ENCODE measurements at places on chromosomes 7 and 10. TPM values are rescaled to one million over a fixed set of nuclear protein-coding genes. Genes with fewer than 3 reads are reported as not detected.

The MYOF gene
- 16.1 TPM for total RNA-seq

The ZNF746 gene
- 26.8 TPM for total RNA-seq

The NODAL gene
- not detected for total RNA-seq

The PRKG1 gene
- total RNA-seq: not detected

The LIPK gene
- total RNA-seq: not detected

The PCBD1 gene
- 147 TPM for total RNA-seq

The KLF14 gene
- total RNA-seq: not detected

The LRRC17 gene
- not detected for total RNA-seq

The GNAT3 gene
- not detected for total RNA-seq

The CPEB3 gene
- 0.65 TPM for total RNA-seq

The C10orf143 gene
- 0.91 TPM for total RNA-seq

The NEUROG3 gene
- total RNA-seq: 0.99 TPM

The C10orf53 gene
- total RNA-seq: not detected

The NPY4R2 gene
- not detected for total RNA-seq

The NOS3 gene
- total RNA-seq: 13.0 TPM

The SCART1 gene
- 2.2 TPM for total RNA-seq

The RPEL1 gene
- total RNA-seq: 0.05 TPM

The TWIST1 gene
- not detected for total RNA-seq

The WEE2 gene
- total RNA-seq: 0.03 TPM

The SOSTDC1 gene
- total RNA-seq: 21.1 TPM

The NUDT13 gene
- total RNA-seq: 2.7 TPM

The VWA2 gene
- total RNA-seq: 30.2 TPM

The ADRB1 gene
- 1.3 TPM for total RNA-seq

The ITPRIP gene
- 2.4 TPM for total RNA-seq

The ASIC3 gene
- 2.2 TPM for total RNA-seq

The CHRM2 gene
- not detected for total RNA-seq

The FAM24A gene
- not detected for total RNA-seq

The RAB19 gene
- total RNA-seq: 5.3 TPM

The CEP55 gene
- total RNA-seq: 42.0 TPM

The FOXI2 gene
- total RNA-seq: not detected

The GIMAP1 gene
- not detected for total RNA-seq

The CDC14C gene
- total RNA-seq: not detected

The FOXP2 gene
- total RNA-seq: 0.66 TPM

The ZNF853 gene
- not detected for total RNA-seq

The NPTX2 gene
- total RNA-seq: not detected

The ZNF365 gene
- not detected for total RNA-seq

The VGF gene
- total RNA-seq: 0.39 TPM
